NCI-H82 (cell line): ENCODE measurements at places on chromosomes 11 and 22.

GRCh38 chr22:36730176-36730858 lies 26.8 kb upstream of the CACNG2 start:
- no peak for DNase-seq

GRCh38 chr11:74559110-74559933 lies 33.1 kb upstream of the POLD3 start:
- no peak for DNase-seq

- DNase-seq, result no peak
Measured at GRCh38 chr22:23147617-23148387, 2.5 kb downstream of the RAB36 start.

- peak; percentile 51 for DNase-seq
Measured at GRCh38 chr11:116605543-116606459, 167.0 kb downstream of the BUD13 start.

- no peak for DNase-seq
Measured at GRCh38 chr11:58125469-58125868, at the start of gene OR9I1. TSS of gene OR9I1 (minus strand) at chr11:58125530. CDS start at chr11:58119444, 6,086 bp downstream.

GRCh38 chr22:21446128-21446826 lies 20.9 kb upstream of the TMEM191C start:
- DNase-seq, result no peak
